ENCODE measurements at places on chromosomes 13 and 19.

DNA sequence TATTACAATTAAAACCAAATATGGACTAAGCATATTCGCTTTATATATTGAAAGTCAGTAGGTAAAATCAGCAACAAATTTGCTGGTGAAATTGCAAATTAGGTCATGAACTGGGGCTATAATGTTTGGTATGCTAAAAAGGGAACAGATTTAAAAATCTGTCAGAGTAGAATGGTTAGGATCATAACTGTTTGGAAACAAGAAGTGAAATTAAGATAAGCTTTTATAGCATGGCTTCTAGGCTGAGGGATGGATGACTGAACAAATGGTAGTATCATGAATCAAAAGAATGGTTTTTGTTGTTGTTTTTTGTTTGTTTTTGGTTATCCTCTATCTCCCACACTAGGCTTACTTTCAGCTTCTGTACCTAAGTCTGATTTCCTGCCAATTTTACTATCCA lies 1090.4 kb downstream of the PCDH9 start:
- no peak for DNase-seq

GRCh38 chr19:1874554-1875185 lies 10.6 kb downstream of the ABHD17A start:
- no peak for DNase-seq

GRCh38 chr19:58166708-58167280 lies 16.1 kb upstream of the ZNF274 start:
- DNase-seq: no peak

GRCh38 chr13:76992548-76993001 lies 694 bp downstream of the CLN5 start:
- no peak for DNase-seq

DNA sequence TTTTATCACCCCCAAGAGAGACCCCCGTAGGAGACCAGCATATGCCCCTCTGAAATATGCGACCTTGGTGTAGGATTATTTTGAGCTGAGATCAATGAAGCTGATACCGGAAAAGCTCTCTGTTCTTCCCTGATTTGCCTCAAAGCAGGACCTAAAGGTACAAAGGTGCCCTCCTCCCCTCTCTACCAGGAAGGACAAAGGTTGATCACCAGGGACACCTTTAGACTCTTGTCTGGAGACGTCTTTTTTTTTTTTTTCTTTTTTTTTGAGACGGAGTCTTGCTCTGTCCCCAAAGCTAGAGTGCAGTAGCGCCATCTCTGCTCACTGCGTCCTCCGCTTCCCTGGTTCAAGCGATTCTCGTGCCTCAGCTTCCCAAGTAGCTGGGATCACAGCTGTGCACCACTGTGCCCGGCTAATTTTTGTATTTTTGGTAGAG lies 792 bp upstream of the PEX11G start:
- DNase-seq: no peak

DNA sequence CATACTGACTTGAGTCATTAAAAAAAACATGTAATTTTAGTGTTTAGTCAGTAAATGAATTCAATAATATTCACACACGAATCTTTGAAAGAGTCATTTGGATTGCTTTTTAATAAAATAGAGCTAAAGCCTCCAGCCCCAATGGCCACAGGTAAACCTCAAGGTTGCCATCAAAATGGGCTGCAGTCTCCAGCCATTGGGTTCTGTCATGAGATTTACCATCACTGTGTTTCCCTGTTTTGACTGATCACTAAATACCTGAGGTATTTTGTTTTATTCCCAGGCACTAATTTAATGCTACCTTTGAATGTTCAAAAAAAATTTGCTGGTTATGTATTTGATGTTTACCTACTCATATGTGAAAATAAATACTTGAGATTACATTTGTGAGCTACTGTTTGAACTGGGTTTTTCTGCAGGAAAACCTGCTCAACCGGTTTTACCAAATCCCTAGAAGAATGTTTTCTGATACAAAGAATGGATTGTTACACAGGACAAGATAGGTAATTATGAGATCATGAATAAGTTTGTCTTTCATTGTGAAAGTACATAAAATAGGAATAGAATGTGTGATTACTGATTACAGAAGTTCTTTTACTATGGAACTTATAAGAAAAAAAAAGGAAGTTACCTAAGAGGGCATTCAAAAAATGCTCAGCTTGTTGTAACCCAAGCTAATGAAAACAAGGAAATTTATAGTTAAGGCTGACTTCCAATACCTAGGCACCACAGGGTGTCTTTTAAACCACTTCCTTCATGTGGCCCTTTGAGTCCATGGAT lies 391.3 kb downstream of the EFNB2 start:
- no peak for DNase-seq

- no peak for DNase-seq
Observed at GRCh38 chr19:54420383-54421168, 5.3 kb downstream of the TTYH1 start.

- no peak for DNase-seq
Observed at GRCh38 chr13:94997126-94997525, 284.8 kb upstream of the SOX21 start.

DNA sequence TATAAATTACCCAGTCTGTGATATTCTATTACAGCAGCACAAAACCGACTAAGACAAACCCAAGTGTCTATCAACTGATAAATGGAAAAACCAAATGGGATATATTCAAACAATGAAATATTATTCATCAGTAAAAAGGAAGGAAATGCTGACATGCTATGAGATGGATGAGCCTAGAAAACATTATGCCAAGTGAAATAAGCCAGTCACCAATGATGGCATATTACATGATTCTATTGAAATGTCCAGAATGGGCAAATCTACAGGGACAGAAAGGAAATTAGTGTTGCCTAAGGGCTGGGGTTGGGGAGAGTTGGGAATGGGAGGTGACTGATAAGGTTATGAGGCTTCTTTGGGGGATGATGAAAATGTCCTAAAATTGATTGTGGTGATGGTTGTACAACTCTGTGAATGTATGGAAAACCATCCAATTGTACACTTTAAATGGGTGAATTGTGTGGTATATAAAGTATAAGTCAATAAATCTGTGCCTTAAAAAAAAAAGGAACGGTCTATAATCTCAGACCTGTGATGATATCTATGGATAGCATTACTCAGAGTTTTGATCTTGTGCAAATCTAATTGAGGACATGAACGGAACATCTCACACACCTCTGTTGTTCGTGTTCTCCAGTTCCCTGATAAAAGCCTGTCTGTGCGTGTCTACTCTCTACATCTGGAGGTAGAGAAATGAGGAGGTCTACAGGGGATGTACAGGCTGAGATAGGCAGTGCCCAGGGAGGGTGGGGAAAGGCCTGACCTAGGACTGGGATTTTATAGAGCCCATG lies 49.0 kb downstream of the TNFRSF19 start:
- DNase-seq: no peak

DNA sequence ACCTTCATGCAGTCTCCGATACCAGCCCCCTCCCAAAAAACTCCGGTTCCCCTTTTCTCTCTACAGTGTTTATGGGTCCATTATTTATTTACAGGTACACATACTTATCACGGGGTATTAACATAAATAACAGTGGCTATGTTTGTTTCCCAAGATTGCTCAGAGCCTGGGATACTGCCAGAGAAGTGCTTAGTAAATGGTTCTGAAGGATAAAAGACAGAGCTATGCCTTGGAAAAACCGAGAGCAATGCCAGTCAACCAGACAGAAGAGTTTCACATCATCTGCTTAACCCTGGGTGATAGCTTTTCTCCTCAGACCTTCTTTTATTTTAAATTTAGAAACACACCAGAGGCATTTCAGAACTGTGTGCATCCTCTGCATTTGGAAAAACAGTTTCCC lies 61.3 kb downstream of the NUFIP1 start:
- no peak for DNase-seq

GRCh38 chr19:16527334-16527935 lies 14.8 kb downstream of the CHERP start:
- DNase-seq: no peak

DNA sequence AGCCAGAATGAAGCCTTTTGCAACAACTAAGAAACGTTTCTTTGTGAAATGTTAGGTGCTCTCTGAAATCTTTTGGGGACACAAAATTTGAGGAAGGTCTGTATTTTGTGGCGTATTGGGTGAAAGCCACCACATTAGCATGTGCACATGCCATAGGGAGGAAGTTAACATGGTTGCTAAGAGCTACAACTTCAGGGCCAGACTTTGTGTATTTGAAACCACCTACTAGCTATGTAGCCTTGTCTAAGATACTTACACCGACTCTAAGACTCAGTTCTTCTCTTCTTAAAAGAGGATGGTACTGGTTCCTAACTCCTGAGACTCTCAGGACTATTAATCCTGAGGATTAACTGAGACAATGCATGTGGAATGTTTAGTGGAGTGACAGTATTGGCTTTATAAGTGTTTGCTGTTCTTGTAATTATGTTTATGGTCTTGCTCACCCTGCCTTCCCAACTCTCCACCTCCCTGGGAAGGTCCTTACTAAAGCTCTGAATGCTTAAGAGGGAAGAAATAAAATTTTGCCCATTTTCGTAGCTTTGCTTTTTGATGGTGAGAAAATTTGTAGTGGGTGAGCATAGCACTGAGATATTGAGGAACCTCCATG lies 15.5 kb downstream of the SERP2 start:
- DNase-seq: no peak

DNA sequence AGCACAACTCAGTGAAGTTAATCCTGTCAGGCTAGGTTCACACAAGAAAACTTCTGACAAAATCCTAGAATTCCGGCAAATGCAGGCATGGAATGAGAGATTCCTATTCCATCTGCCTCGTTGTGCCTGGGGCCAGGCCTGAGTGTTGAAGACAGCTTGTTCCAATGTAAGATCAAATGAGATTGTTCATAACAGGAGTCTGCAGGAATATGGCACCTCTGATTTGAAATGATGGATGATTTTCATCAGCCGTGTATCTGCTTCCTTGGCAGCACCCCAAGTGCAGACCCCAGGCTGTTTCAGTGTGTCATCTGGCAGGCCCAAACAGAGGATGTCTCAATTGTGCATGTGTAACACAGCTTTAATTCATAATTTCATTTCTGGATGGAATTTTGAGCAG lies 35.3 kb upstream of the SACS start:
- peak; percentile 53 for DNase-seq

DNA sequence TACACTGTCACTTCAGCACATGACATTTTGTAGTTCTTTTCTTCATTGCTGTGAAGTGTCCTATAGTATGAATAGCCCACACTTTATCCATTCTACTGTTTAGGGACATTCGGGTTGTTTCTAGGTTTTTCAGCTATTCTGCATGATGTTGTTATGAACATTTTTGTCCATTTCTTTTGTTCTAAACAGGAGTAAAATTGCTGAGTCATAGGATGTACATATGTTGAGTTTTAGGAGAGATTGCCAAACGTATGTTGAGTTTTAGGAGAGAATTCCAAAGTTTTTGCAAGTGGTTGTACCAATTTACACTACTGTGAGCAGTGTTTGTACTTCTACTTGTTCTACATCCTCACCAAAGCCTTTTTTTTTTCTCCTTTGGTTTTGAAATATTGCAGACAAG lies 115.0 kb downstream of the MTUS2 start:
- no peak for DNase-seq

GRCh38 chr13:48944221-48944620 lies 31.5 kb upstream of the FNDC3A start:
- DNase-seq: no peak

- DNase-seq: no peak
Observed at GRCh38 chr13:85508683-85509329, 290.4 kb downstream of the SLITRK6 start.

- no peak for DNase-seq
Observed at GRCh38 chr19:56642711-56643459, at the start of gene SMIM17. SMIM17 (plus strand) TSS chr19:56643159; CDS start chr19:56645668, 2,509 bp downstream.

DNA sequence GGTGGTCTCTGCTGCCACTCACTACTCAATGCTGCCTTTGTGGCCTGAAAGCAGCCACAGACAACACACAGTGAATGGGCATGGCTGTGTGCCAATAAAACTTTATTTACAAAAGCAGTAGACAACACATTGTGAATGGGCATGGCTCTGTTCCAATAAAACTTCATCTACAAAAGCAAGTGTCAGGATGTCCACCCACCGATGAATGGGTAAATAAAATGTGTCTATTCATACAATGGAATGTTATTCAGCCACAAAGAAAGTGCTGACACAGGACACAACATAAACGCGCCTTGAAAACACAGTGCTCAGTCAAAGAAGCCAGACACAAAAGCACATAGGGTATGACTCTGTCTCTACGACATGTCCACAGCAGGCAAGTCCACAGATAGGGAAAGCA lies 20.1 kb downstream of the ZSCAN5A start:
- DNase-seq: no peak

- no peak for DNase-seq
Observed at GRCh38 chr19:38210458-38210987, 13.5 kb downstream of the DPF1 start.

- DNase-seq: no peak
Observed at GRCh38 chr19:823565-824121, 1.9 kb upstream of the PLPPR3 start.

DNA sequence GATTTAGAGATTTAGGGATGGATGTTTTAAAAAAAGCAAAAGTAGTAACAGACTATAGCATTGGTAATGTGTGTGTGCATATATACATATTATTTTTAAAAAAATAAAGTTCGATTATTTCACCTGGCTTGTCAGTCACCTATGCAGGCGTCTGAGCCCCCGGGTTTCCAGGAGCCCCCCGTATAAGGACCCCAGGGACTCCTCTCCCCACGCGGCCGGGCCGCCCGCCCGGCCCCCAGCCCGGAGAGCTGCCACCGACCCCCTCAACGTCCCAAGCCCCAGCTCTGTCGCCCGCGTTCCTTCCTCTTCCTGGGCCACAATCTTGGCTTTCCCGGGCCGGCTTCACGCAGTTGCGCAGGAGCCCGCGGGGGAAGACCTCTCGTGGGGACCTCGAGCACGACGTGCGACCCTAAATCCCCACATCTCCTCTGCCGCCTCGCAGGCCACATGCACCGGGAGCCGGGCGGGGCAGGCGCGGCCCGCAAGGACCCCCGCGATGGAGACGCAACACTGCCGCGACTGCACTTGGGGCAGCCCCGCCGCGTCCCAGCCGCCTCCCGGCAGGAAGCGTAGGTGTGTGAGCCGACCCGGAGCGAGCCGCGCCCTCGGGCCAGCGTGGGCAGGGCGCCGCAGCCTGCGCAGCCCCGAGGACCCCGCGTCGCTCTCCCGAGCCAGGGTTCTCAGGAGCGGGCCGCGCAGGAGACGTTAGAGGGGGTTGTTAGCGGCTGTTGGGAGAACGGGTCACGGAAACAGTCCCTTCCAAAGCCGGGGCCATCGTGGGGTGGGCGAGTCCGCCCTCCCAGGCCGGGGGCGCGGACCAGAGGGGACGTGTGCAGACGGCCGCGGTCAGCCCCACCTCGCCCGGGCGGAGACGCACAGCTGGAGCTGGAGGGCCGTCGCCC lies 840 bp upstream of the CCNA1 start:
- DNase-seq: no peak

DNA sequence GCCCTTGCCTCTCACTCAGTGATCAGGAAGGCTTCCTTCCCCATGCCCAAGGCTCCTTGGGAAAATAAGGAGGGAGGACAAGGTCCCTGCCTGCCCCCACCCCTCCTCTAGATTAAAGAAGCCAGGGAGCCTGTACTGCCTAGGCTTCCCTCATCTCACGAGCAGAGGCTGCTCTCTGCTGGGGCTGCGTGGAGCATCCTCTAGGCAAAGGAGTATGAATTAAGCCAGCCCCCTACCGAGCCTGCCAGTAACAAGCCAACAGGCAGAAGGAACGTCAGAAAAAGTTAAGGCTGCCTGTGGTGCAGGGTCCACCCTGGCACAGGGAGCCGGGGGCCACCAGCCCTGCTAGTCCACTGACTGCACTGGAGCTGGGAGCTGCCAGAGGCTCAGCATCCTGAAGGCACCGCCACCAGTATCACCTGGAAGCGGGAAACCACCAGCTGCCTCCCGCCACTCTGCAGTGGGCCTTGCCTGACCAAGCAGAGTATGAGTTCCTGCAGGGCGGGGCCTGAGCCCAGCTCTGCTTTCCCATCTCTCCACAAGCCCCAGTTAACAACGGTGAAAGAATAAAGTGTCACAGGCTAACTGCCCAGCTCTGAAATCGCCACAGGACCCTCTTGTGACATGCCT lies 6.8 kb downstream of the NAPA start:
- no peak for DNase-seq
